ENCODE measurements at places on chromosomes 12 and 14.

- DNase-seq = no peak
These were observed 181.1 kb upstream of the STXBP6 start for GRCh38 chr14:25231004-25231403.

- no peak for DNase-seq
These were observed 9.1 kb upstream of the NKX2-8 start for GRCh38 chr14:36591482-36591881.

DNA sequence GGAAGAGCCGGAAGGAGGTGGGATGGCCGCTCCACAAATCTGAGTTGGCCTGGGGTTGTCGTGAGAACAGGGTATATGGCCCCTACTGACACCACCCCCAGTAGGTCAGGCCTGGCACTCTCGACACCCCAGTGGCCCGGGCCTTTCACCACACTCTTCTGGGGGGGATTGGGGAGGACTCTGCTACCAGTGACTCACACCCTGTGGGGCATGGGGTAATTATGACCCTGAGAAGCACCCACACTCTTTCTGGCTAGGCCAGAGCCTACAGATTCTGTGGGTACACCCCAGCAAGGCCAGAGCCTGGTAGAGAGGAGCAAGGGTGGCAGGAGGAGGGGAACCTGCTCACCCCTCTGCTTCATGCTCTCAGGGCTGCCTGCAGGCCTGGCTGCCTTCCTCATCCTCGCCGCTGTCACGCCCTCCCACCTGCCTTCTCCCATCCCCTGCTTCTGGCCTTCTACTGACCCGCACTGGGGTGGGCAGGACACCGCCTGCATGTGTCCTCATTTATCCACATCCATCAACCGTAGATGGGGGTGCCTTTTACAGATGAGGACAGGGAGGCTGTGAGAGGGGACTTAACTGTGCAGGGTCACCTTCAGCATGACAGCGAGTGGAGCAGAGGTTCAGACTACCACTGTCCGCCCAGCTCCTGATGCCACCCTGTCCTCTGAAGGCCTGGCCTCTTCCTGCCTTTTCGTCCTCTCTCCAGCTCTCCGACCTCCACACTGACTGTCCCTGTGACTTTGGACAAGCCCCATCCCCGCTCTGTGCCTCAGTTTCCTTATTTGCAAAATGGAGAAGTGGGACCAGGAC is 18.4 kb downstream of the ASB2 start:
- no peak for DNase-seq

DNA sequence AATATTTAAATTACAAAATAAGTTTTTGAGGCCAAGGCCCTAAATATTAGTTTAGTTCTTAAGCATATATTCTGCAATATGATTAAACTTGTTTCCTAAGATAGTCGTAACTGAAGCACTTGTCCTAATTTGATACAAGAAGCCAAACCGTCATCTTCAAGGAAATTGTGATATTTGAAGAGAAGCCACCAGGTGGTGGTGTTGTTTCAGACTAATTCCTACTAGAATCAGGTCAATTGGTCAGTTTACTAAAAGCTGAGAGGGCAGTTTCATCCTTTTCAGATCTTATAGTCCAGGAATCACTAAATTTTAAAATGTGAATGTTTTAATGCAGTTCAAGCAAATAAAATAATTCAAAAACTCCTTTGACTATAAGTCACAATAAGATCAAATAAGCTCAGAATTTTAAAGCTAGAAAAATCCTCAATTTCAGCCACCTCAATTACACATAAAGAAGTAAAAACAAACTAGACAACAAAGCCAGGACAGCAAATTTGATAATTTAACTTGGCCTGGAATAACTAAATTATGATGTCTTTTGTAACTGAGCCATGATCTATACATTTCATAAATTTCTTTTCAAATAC is 7.1 kb upstream of the ARL1 start:
- DNase-seq = no peak

GRCh38 chr12:125674554-125675338 is 609.5 kb downstream of the AACS start:
- DNase-seq = no peak

- no peak for DNase-seq
These were observed 16.1 kb downstream of the EML1 start for GRCh38 chr14:99809360-99809759.

DNA sequence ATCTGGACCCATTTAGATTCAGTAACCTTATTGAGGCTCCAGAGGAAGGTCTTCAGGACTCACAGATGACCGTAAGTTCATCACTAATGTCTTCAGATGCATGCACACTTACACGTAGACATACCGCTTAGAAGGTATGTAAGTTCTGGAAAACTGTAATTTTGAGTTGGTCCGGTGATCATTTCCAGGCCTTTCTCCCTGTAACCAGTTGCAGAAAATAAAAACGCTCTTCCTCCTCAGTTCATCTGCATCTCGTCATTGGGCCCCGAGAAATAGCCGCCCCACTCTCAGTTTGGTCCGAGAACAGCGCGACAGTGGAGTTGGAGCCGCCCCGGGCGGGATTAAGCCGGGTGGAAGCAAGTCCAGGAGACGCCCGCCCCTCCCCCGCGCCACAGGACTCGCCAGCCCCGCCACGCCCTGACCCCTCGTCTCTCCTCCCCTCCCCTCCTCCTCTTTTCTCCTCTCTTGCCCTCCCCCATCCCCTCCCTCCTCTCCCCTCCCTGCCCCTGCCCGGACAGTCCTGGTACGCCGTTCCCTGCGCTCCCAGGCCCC is 83.7 kb downstream of the TNFAIP2 start:
- DNase-seq = no peak

DNA sequence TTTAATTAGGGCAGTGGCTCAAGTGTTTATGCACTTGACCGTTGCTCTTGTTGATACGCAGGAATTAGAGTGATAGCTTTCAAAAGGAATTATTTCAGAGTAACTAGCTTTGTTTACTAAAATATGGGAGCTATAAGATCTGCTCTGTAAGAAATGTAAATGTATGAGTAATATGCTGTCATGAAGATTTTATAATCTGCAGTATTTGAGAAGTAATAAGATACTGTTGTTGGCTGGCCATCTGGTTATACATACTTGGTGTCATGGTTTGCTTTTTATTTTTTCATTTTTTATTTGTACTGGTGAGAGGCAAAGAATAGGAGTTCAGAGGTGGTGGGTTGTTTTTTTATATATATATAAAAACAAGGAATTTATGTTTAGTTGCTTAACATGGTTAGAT is 58.5 kb downstream of the PLXNC1 start:
- DNase-seq = no peak

- no peak for DNase-seq
These were observed 29.8 kb downstream of the LRRIQ1 start for GRCh38 chr12:85065837-85066482.

GRCh38 chr14:72401101-72401625 is 468.9 kb downstream of the RGS6 start:
- no peak for DNase-seq

GRCh38 chr14:22737052-22737451 is 29.4 kb upstream of the OXA1L start:
- no peak for DNase-seq

DNA sequence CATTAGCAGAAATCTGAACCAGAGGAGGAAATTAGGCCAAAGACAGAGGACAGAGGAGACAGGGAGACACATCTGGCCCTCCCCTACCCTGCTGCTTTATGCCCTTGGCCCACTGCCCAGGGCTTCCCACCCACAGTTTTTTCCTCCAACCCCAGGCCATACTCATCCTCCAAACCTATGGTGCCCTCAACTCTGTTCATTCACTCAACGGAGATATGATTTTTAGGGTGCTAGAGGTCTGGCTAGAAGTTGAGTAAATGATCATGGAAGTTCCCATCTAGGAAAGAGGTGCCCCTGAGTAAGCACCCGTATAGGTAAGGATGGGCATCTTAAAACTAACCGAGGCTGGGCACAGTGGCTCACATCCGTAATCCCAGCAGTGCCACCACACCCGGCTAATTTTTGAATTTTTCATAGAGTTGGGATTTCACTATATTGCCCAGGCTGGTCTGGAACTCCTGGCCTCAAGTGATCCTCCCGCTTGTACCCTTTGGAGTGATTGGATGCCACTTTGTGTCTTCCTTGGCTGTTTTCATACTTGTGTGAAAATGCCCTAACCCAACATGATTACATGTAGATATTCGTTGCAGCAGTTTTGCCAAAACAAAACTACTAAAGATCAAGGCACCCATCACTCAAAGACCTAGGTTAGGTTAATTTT is 4.4 kb downstream of the KRT18 start:
- DNase-seq = no peak

Measured in activated gamma-delta T cell treated with Interleukin-2 at 50 U/mL for 16 hours (primary cell).